ENCODE measurements at places on chromosomes 3 and 15.
A peak's percentile ranks its signal among the peaks of the same experiment; 100 is the strongest.

DNA sequence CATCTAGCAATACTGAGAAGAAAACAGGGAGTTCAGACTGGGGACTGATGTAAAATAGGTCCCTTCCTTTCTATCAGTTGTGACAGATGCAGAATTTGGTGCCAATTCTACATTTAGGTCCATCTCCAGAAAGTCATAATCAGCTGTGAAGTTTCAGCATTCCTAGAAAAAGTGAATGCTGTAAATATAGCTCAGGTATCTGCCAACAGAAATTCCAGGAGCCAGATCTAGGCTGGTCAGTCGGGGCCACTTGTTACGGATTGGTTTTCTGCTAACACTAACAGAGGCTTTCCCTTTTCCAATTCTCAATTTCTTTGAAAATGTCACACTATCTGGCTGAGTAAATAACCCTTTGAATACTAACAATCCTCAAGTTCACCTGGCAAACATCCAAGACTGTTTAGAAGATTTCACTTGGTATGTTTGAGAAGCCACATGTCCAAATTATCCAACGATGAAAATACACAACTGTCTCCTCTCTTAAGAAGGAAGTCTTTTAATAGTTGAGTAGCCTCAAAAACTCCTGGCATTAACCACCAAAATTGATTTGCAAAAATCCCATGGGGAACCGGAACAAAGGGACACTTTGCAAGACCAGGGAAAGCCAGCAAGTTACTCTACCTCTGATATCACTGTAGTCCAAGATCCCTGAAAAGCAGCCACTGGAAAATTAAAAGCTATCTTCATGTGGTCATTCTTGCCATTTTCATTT is 222.3 kb downstream of the ZMAT3 start:
- no peak for DNase-seq

DNA sequence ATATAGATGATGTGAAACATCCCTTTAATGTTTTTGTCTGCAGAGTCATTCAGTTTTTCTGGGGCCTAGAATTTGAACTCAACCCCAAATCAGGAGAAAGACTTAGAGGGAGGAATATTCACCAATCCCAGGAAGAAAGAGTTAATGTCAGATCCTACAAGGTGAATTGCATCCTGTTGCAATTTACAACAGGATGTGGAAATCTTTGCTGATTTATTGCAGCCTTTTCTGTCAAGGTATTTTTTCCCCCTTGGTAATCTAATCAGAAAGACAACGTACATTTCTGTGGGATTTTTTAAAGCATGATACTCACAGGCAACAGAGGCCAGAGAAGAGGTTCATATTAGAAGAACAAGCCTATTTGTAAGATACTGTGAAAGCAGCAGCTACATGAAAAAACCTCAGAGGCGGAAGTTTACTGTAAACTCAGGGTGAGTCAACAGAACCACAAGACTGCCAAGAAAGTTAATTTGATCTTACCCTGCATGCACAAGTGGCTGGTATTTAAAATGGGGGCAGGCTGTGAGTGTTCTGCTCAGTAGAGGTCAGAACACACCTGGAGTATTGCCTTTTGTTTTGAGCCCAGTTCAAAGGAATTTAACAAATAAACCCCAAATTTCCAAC is 531.9 kb downstream of the AGBL1 start:
- peak; percentile 50 for DNase-seq

DNA sequence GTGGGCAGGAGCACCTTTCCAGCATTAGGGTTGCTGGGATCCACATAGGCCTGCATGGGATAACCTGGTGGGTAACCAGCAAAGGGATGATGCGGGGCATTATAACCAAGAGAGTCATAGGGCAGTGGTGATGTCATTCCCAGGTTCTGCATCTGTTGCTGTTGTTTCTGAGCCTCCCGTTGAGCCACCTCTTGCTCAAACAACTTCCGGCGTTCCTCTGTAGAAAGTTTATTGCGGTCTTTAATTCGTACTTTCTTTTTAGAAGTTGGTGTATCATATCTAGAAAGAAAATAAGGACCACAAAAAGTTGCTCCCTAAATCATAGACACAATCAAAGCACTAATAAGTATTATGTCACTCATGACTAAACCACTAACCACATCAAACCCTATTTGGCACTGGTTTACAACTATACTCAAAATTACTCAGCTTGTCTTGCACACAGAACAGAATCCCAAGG is 77.8 kb downstream of the NBEAL2 start:
- peak; percentile 87 for DNase-seq

- DNase-seq: no peak
Measured at GRCh38 chr3:133361011-133361410, 38.8 kb upstream of the BFSP2 start.

DNA sequence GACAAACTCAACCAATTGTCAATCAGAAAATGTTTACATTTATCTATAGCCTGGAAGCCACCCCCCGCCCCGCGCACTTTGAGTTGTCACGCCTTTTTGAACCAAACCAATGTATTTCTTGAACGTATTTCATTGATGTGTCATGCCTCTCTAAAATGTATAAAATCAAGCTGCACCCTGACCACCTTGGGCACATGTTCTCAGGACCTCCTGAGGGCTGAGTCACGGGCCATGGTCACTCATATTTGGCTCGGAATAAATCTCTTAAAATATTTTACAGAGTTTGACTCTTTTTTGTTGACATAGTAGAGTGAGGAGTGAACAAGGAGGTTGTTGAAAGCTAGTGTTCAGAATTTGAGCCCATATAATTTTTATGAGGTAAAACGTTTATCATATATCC is 6.5 kb downstream of the MCTP2 start:
- DNase-seq: no peak

DNA sequence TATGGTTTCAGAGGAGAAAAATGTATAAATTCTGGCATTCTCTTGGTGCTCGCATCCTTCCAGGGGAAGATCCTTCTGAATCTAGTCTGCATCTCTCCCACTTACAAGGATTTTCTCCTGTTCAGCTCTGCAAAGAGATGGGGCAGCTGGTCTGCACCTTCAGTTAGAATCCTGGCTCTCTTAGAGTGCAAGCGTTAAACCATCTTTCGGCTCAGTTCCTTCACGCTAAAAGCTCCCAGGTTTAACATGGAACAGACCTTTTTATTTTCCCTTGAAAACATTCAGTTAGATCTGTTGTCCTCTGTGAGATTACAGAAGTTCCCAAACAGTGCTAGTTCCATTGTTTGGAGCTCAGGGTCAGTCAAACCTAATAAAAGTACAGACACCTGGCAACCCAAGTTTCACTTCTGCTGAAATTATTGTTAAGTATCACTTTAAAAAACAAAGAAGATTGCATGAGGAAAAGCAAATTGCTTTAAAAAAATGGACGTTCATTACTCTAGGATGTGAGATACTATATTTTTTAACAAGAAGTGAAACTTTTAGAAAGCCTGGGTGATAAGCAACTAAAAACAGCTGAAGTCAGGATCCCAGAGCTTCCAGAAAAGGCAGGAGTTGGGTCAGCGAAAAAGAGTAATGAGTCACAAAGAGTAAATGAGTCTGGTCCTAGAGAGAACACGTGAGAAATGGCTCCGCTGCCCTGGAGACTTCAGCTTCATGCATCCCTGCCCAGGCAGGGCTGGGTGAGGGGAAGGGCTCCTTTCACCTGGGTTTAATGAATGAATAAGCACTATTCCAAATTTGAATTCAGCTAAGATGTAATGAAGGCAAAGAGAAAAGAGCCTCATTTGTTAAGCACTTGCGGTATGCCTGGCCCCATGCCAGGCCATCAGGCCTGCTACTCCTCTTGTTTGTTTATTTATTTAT is 63.3 kb downstream of the ABTB1 start:
- DNase-seq: no peak

- DNase-seq: no peak
Measured at GRCh38 chr3:157920822-157921700, 185.2 kb downstream of the SHOX2 start.

DNA sequence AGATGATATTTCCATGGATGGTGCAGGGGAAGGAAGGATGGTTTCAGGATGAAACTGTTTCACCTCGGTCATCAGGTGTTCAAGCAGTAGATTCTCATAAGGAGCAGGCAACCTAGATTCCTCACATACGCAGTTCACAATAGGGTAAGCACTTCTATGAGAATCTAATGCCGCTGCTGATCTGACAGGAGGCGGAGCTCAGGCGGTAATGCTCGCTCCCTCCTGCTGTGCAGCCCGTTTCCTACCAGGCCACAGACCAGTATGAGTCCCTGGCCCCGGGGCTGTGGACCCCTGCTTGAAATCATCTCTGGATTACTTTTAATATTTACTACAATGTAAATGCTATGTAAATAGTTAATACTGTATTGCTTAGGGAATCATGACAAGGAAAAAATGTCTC is 241.8 kb downstream of the ROBO2 start:
- no peak for DNase-seq

DNA sequence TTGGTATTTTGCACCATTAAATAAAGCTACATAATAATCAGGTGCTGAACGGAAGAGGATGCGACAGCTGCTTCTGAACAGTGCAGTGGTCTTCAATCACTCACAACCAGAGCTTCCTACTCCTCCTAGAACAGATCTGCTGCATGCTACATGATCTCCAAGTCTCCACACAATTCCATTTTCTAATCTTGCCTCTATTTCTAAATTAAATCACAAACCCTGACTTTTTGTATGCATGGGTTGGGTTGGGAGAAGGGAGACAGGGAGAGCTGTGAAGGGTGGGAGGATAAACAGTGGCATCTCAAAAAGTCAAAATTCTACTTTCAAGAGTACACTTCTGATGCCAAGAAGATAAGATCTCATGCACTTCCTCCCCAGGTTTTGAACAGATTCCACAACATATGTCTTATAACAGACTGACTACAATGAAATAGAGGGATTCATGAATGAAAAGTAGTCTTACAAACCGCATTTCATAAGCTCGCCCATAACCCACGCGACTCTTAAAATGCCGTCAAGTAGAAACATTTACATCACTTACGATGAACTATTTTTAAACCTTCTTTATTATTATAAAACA is 57.2 kb downstream of the CHSY1 start:
- no peak for DNase-seq

- DNase-seq: no peak
Measured at GRCh38 chr3:5731100-5731499, 543.6 kb downstream of the EDEM1 start.

DNA sequence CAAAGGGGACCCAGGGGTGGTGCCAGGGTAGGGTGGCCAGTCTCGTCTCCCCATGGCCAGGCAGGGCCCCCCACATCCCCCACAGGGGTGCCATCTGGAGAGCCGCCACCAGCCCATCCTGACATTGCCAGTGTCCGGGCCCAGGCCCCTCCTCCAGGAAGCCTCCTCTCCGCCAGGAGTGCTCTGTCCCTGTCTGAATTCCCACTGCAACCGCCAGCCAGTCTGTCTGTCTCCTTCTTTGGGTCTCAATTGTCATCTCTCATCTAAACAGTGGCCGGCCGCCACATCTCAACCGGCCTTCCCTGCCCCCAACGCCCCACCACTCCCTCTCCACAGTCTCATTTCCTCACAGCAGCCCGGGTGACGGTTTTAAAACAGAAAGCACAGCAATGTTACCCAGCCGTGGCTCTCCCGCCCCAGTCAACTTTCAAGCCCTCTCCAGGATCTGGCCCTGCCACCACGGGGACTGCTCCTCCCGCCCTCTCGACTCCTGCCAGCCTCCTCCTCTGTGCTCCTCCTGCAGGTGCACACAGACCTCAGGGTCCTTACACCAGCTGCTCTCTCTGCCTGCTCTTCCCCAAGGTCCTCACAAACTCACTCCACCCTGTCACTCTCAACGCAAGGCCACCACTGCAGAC is 57.0 kb downstream of the IQSEC1 start:
- DNase-seq: peak; percentile 70

DNA sequence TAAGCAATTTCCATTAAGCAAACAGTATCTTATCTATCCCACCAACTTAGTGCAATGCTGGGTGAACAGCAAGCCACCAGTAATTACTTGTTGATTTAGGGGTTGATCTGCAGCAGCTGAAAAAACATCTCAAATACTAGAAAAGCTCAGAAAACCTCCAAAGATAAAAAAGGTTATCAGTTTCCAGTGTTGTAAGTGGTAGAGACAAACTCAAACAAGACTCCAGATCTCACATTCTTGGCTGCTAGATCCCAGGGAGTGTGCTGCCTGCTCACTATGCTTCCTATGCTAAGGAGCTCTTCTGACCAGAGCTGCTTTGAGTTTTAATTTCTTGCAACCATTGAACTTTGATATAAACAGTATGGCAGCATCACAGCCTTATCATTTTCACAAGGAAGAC is 11.3 kb downstream of the B3GALNT1 start:
- DNase-seq: no peak

GRCh38 chr3:49401766-49402165 is 10.0 kb downstream of the RHOA start:
- no peak for DNase-seq

- no peak for DNase-seq
Measured at GRCh38 chr3:355622-356021, 159.1 kb downstream of the CHL1 start.

DNA sequence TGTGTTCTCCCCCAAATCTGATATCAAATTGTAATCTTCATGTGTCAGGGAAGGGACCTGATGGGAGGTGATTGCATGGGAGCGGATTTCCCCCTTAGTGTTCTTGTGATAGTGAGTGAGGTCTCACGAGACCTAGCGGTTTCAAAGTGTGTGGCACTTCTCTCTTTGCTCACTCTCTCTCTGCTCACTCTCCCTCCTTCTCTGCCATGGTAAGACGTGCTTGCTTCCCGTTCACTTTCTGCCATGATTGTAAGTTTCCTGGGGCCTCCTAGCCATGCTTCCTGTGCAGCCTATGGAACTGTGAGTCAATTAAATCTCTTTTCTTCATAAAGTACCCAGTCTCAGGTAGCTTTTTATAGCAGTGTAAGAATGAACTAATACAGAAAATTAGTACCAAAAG is 30.6 kb upstream of the OR5H6 start:
- no peak for DNase-seq

- no peak for DNase-seq
Measured at GRCh38 chr3:66629982-66630368, 129.2 kb upstream of the LRIG1 start.

DNA sequence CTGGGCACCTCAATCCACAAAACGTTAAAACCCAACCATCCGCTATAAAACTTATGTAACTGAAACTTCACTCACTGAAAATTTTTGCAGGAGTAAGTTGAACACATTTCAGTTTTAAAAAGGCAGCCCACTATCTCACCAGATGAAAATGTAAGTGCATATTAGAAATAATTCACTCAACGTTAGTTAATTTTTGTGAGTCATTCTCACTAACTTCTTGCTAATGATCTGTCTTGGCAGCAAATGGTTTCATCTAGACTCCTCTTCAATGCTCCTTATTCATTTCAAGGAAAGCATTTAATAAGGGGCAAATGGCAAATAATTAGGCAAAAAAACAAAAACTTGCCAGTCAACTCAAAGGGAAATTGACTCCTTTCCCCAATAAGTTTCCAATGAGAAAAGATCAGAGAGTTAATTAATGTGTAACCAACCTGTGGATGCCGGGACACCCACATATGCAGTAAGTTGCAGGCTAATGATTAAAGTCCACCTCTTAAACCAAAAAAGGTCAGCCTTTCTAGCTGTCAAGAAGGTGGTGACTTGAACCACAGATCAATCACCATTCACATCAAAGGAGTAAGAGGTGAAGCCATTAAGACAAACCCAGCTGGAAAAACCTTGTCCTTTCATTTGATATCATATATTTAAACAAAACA is 22.9 kb upstream of the PRICKLE2 start:
- DNase-seq: no peak

- DNase-seq: no peak
Measured at GRCh38 chr3:53223025-53223424, 32.8 kb downstream of the TKT start.

- DNase-seq: no peak
Measured at GRCh38 chr3:51375571-51375970, 9.5 kb upstream of the MANF start.

Measured in central memory CD4-positive, alpha-beta T cell (primary cell).